ENCODE measurements at places on chromosomes 1 and 21.

GRCh38 chr1:181083842-181084605 is 4.5 kb upstream of the IER5 start:
- no peak for DNase-seq

DNA sequence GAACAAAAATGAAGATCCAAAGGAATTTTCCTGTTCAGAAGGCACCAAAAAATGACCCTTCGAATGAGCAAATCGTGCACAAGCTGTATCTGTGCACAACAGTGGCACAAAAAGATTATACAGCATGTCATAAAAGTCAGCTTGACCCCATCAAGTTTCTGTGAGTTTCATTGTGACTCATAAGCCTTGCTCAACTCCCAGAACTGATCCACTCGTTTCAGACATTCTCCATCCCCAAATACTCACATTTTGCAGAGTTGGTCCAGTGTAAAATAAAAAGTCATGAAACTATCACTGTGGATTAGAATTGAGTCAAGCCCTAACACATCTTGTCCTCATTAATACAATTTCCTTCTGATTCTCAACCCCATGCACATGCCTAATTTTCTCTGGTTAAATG is 174.7 kb upstream of the PKN2 start:
- no peak for DNase-seq

GRCh38 chr21:25790122-25790877 is 55.5 kb downstream of the GABPA start:
- peak; percentile 16 for DNase-seq

GRCh38 chr1:228364706-228365213 is 41.9 kb downstream of the TRIM11 start:
- no peak for DNase-seq

DNA sequence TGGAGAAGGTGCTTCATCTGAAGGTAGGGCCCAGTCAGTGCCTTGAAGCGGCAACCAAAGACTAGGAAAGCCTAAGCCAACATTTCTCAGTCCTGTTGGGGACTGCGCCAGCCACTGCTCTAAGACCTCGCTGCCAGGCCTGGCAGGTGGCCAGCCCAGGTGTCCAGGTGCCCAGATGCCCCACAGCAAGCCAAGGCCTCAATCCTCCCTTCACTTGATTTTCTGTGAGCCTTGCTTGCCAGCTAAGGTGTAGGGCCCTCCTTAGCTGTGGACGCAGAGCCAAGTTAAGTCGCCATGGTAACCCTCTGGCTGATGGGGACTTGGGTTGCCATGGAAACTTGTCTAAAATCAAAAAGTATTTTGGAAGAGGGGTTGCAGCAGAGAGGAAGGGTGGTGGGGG is 135.0 kb downstream of the NAV1 start:
- no peak for DNase-seq

DNA sequence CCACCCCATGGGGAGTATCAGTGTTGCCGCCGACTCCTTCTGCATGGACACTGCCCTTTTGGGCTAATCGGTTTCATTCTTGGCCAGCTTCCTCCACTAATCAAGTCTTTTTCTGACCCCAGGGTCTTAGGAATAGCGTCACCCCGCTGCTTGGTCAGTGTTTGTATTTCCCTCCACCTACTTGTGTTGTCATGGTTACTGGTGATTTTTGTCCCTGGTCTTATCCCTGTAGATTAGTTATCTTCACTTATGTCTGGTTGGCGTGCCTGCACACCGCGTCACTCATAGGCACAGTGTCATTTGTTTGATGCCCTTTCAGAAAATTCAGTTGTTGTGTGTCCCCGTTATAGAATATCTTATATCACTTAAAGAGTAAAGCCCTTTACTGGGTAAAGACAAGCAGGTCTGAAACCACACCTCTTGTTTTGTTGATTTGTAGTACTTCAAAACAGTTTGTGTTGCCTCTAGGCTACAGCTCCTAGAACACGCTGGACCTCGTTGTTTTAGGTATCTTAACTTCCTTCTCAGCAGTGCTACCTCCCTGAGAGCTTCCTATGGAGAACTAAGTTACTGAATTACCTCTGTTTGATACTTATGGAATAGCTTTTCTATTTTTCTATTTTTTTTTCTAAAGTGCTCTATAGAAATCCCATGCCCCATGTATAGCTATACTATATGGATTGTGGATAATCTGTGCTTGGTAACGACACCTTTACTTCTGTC is 868 bp downstream of the PPP1R12B start:
- DNase-seq = peak; percentile 68

DNA sequence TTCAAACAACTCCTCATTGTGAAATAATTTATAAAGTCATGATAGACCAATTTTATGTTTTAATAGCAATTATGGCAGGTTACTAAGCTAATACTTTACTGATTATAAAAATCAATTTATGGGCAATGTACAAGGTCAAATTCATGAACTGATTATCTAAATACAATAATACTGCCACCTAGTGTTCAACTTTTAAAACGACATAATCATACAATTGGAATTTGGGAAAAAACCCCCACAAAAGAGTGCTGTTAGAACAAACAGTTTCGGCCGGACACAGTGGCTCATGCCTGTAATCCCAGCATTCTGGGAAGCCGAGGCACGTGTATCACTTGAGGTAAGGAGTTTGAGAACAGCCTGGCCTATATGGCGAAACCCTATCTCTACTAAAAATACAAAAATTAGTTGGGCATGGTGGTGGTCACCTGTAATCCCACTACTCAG is 14.0 kb downstream of the GTF2B start:
- no peak for DNase-seq

DNA sequence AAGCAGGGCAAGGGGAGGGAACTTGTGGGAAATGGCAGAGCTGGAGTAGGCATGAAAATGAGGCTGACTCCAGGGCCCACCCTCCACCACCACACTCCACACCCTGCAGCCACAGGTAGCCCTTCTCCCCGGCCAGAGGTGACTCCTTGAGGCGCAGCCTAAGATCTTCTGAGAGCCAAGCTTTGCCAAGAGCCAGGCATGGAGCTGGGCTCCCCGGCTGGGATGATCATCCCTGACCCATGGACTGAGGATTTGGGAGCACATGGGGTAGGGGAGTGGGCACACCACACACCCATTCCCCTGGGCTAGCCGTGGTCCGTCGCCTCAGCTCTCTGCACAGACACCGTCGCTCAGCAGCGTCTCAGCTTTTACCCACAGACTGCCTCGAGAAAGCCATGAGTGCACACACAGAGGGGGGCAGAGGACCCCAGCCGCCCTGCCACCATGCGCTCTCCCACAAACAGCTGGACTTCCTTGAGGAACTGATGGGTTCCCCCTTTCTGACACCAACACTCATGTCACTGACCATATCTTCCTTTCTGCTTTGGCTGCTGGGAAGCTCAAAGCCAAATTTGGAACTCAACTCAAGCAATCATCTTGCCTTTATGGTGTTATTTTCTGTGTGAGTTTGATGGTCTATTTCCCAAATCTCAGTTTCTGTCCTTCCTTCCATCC is 123.6 kb upstream of the RUNX3 start:
- DNase-seq = no peak

DNA sequence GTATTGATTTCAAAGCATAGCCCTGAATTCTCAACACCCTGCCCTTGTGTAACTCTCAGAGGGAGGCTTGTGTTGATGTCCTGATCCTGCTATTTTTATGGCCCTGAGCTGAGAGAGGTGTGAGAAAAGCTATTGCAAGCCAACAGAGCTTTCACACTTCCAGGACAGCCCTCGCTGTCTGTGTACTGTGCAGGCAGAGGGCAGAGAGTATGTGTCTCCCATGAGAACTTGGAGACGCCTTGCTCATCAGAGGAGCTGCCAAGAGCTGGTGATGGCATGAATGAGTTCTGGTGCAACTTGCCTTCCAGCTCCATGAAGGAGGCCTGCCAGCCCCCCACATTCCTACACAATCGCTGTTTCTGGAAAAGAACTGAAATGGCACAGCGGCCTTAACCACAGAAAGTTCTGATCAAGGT is 144.1 kb upstream of the AJAP1 start:
- DNase-seq = no peak

Measured in hepatic stellate cell (primary cell).